Right atrium auricular region (tissue), 2 donors: ENCODE measurements at places on chromosomes 1 and 21. TPM values are rescaled to one million over a fixed set of nuclear protein-coding genes. Genes with fewer than 3 reads are reported as not detected.
A peak's percentile ranks its signal among the peaks of the same experiment; 100 is the strongest.

DNA sequence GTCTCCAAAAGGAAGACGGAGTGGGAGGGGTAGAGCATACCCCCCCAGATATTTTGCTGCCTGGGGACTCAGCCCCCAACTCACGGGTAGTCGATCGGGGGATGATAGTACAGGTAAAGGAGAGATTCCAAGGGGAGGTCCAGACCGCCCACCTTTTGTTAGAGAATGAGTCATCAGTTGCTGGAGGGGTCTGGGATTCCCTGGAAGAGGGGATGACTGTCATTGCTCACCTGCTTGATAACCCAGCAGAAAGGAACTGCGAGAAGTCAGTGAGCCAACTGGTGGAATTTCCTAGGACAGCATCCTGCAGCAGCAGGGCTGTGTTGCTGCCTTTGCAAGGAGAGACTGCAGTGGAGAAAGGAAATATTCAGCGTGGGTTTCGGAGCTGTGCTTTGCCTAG lies 64.4 kb downstream of the MACF1 start:
- H3K27me3 ChIP-seq = no peaks in the 10 kb centered on the region
- peak overlapping the region; percentile 39 for H3K4me3 ChIP-seq
- no peak for DNase-seq
- no peaks in the 10 kb centered on the region for H3K4me1 ChIP-seq

DNA sequence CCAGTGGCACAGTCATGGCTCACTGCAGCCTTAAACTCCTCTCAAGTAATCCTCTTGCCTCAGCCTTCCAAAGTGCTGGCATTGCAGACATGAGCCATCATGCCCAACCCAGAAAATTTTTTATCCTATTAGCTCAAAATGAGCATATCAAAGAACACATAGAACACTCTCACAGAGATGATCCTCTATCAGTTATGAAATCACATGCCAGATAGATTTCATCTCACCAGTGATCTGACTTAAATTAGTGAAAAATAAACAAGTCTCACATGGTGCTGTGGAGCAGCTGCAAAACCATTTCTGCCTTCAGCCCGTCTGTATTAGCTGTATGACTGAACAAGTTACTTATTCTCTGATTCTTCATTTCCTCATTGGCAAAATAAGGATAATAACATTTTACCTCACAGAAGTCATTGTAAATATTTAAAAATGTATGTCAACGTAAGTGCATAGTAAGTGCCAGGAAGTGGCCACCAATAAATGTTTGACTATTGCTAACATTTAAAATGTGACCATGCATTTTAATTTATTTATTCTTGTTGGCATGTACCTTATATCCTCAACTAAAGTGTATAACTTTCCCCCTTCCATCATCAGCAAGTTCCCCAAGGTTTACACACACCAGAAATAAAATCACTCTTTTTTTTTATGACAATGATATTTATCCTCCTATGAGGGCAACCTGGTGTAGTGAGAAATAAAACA lies 29.0 kb upstream of the SLC19A2 start:
- H3K27me3 ChIP-seq = no peaks in the 10 kb centered on the region
- H3K4me1 ChIP-seq = no peaks in the 10 kb centered on the region
- no peaks in the 10 kb centered on the region for H3K36me3 ChIP-seq
- no peak for DNase-seq
- H3K27ac ChIP-seq = no peak overlapping the region
- H3K4me3 ChIP-seq = no peak overlapping the region

- no peaks in the 10 kb centered on the region for H3K36me3 ChIP-seq
- no peaks in the 10 kb centered on the region for H3K27me3 ChIP-seq
- H3K27ac ChIP-seq = no peak overlapping the region
- DNase-seq = no peak
Observed at GRCh38 chr1:8171751-8172464, 145.8 kb upstream of the ERRFI1 start.

- no peak for DNase-seq
- H3K36me3 ChIP-seq = no peaks in the 10 kb centered on the region
- H3K27ac ChIP-seq = no peak overlapping the region
- no peaks in the 10 kb centered on the region for H3K4me1 ChIP-seq
- H3K4me3 ChIP-seq = no peak overlapping the region
Observed at GRCh38 chr1:235946571-235946981, 79.9 kb upstream of the LYST start.

DNA sequence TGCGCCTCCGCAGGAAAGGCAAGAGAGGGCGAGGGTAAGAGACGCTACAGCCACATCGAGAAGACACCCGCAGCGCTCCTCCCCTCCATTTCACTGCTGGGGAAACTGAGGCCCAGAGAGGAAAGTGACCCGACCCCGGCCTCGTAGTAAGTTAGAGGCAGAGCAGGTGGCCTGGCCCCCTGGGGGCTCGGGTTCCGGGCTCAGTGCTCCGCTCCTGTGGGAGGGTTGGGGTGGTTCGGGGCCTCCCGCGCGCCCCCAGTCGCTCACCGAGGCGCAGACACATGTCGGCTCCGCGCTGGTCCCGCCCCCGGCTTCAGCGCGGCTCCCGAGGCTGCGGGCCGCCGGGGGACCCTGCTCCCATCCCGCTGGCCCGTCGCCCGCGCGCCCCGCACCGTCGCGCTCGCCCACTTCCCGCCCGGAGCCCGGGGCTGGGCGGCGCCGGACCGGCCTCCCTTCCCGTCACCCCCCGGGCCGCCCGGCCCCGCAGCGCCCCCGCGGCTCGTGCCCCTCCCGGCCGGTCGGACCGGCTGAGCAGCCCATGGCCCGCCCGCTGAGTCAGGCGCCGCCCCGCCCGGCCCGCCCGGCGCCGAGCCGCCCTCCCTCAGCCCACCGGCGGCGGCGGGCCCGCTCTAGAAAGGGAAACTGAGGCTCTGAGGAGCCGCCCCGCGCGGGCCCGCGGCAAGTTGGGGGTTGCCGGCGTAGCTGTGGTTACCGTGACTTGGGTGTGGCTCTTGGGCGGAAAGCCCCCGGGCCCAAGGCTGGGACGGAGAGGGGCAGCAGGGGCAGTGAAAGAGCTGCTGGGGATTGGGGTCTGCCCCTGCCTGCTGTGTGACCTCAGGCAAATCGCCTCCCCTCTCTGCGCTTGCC lies at the start of gene TMEM54:
TMEM54 (minus strand) TSS at position 434 of the 867 bp plus-strand sequence; CDS start at position 283, 151 bp downstream.
- no peaks in the 10 kb centered on the region for H3K36me3 ChIP-seq

Gene FCAMR
- total RNA-seq = not detected

DNA sequence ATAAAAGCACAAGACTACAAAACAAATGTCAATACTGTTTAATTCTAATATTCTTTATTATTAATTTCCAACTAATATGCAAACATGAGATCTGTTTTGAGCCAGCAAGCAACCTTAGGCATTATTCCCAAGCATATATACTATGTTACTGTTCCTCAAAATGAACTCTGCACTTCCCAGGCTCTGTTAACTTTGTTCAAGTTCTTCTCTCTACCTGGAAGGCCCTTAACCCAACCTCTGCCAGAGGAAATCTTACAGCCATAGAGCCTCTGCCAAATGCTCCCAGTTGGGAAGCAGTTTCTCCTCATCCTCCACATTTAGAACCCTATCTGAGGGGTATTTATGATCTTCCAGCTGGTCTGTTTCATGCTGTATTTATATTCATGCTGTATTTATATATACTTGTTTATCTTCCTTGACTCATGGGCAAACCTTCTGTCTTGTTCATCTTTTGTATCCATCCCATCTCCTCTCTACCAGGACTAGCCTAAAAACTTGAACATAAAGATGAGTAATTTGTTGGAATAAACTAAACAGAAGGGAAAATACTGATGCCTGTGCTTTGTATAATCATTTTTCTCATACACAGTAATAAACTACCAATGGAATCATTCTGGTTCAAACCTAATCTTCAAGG lies 5.3 kb downstream of the IVNS1ABP start:
- H3K27me3 ChIP-seq = no peaks in the 10 kb centered on the region
- peaks cover 35% of the 10 kb centered on the region for H3K36me3 ChIP-seq
- DNase-seq = no peak
- peaks cover 60% of the 10 kb centered on the region for H3K4me1 ChIP-seq

- no peaks in the 10 kb centered on the region for H3K36me3 ChIP-seq
- no peak for DNase-seq
- no peaks in the 10 kb centered on the region for H3K4me1 ChIP-seq
- no peak overlapping the region for H3K27ac ChIP-seq
- H3K27me3 ChIP-seq = no peaks in the 10 kb centered on the region
- H3K4me3 ChIP-seq = no peak overlapping the region
Observed at GRCh38 chr1:184310157-184310819, 76.5 kb upstream of the C1orf21 start.

- H3K4me3 ChIP-seq = no peak overlapping the region
- H3K4me1 ChIP-seq = no peaks in the 10 kb centered on the region
- no peaks in the 10 kb centered on the region for H3K36me3 ChIP-seq
- DNase-seq = no peak
- H3K27me3 ChIP-seq = no peaks in the 10 kb centered on the region
Observed at GRCh38 chr1:194568610-194569009, 1382.2 kb upstream of the B3GALT2 start.

Gene PDIK1L
- 3.4 TPM for total RNA-seq

DNA sequence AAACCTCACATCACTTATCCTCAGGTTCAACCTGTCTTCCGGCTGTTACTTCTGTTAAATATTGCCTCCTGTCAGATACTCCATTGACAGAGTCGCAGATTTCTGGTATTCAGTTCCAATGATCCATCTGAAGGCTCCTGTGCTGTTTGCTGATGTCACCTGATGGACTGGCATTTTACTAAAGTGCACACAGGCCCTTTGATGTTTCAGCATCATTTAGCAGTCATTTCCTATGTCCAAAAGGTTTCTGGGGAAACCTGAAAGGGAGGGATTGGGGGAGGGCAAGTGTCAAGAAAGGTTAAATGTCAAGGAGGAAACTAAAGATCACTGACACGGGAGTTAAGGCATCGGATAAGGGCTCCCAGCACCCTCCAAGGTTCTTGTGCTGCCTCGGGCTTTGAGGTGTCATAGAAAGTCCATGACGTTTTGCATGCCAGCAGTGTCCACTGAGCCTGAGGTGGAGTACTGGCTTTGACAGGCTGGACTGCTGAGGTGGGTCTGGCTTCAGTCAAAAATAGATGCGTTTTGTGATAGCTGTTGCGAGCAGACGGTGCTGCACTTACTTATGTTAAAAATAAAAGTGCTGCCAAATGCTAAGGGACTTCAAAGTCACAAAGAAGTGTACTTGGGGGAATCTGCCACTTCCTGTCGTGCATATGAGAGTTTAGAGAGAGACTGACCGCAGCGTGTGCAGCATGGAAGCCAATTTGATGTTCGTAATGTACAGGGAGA lies 30.8 kb downstream of the XCL2 start:
- DNase-seq = no peak
- peaks cover 8% of the 10 kb centered on the region for H3K4me1 ChIP-seq
- no peak overlapping the region for H3K27ac ChIP-seq
- H3K27me3 ChIP-seq = no peaks in the 10 kb centered on the region
- no peaks in the 10 kb centered on the region for H3K36me3 ChIP-seq

DNA sequence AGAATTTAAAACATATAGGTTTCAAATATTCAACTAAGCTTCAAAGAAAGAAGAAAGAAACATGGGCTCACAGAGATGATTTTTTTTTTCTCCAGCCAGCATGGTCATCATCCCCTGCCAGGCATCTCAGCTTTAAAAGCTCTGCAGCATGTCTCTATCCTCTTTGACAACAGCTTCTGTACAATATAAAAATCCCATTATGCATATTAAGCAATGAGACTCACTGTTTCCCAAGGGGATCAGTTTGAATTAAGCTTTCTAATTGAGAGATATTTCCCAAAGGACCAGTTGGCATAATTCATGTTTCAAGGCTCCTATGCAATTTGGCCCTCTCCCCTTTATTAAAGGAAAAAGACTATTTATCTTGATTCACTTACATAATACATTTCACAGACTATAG lies 220.3 kb downstream of the GRIK1 start:
- H3K27ac ChIP-seq = no peak overlapping the region
- no peak for DNase-seq
- no peak overlapping the region for H3K4me3 ChIP-seq
- no peaks in the 10 kb centered on the region for H3K27me3 ChIP-seq
- no peaks in the 10 kb centered on the region for H3K4me1 ChIP-seq
- no peaks in the 10 kb centered on the region for H3K36me3 ChIP-seq

DNA sequence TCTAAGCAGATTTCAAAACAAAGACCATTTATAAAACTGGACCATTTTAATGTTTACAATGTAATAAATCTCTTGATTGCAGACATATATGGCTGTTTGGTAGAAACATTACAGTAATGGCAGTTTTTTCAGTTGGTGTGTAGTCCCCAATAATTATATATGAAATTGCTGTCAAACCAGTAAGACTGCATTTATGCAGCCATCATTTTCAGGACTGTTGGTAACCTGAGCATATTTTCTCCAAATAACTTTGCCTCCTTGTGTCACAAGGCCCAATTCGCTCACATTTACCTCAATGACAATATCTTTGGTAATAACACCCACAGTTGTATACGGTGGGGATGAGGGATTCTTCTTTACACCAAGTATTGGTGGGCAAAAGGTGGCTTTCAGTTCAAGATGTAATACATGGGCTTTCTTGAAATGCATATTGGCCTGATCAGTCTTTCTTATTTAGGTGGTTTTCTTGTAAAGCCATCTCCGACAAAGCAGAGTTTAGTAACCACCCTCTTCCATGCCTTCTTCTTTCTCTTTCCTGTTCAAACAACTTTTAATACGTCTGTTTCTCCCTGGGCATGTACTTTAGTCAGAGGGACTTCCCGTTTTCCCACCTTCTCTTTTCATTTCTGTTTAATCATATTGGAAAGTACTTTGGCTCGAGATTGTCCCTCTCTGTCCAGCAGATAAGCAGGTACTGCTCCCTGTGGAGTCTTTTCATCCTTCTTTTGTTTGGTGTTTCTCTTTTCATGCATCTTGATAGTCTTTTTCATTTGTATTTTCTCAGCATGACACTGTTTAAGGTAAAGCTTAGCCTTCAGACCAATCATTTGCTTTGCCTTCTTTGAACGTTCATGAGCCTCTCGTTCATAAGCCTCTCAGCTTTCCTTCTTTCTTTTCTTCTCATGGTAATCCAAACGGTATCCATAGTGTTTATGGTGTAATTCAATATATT lies 30.4 kb downstream of the ATP2B4 start:
- no peaks in the 10 kb centered on the region for H3K4me1 ChIP-seq
- no peaks in the 10 kb centered on the region for H3K36me3 ChIP-seq
- H3K27me3 ChIP-seq = no peaks in the 10 kb centered on the region
- no peak overlapping the region for H3K4me3 ChIP-seq
- DNase-seq = no peak

- H3K27ac ChIP-seq = no peak overlapping the region
- H3K4me3 ChIP-seq = no peak overlapping the region
- no peaks in the 10 kb centered on the region for H3K27me3 ChIP-seq
- H3K4me1 ChIP-seq = no peaks in the 10 kb centered on the region
Observed at GRCh38 chr21:40797891-40798290, 49.1 kb downstream of the DSCAM start.

Gene SLC22A15
- 3.9 TPM for total RNA-seq

Gene FCRL4
- not detected for total RNA-seq

- H3K4me1 ChIP-seq = no peaks in the 10 kb centered on the region
- H3K4me3 ChIP-seq = no peak overlapping the region
- no peak overlapping the region for H3K27ac ChIP-seq
- no peaks in the 10 kb centered on the region for H3K27me3 ChIP-seq
- DNase-seq = no peak
Observed at GRCh38 chr1:42055061-42055460, 98.1 kb upstream of the GUCA2B start.

GRCh38 chr1:23989263-23989662 lies 9.1 kb upstream of the SRSF10 start:
- no peaks in the 10 kb centered on the region for H3K4me1 ChIP-seq
- no peaks in the 10 kb centered on the region for H3K27me3 ChIP-seq
- H3K36me3 ChIP-seq = no peaks in the 10 kb centered on the region
- no peak overlapping the region for H3K4me3 ChIP-seq
- no peak overlapping the region for H3K27ac ChIP-seq

GRCh38 chr1:94949681-94950661 lies 23.1 kb upstream of the CNN3 start:
- H3K27me3 ChIP-seq = no peaks in the 10 kb centered on the region
- H3K4me3 ChIP-seq = no peak overlapping the region
- H3K36me3 ChIP-seq = no peaks in the 10 kb centered on the region
- H3K27ac ChIP-seq = no peak overlapping the region

Gene ADGRL2
- total RNA-seq = 83.1 TPM
